ENCODE measurements at places on chromosomes 5 and 9.

- DNase-seq, result no peak
Measured at GRCh38 chr5:51395666-51396356, 12.6 kb downstream of the ISL1 start.

GRCh38 chr9:23220957-23221356, 605.1 kb downstream of the ELAVL2 start:
- DNase-seq, result no peak

DNA sequence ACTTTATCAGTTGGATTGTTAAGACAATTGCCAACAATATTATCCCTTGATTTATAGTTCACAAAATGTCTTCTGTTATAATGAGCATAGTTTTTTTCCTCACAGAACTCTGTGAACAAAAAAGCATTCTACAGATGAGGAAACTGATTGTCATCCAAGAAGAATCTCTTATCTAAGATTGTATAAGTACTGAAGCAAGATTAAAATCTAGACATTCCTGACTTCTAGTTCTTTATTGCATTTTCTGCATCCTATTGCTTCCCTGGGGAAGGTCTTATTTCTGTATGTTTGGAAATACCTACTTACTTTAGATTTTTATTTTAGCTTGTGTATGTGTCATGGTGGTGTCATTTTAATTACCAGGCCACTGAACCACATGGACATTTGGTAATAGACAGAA, 884.9 kb upstream of the WWC1 start:
- no peak for DNase-seq

DNA sequence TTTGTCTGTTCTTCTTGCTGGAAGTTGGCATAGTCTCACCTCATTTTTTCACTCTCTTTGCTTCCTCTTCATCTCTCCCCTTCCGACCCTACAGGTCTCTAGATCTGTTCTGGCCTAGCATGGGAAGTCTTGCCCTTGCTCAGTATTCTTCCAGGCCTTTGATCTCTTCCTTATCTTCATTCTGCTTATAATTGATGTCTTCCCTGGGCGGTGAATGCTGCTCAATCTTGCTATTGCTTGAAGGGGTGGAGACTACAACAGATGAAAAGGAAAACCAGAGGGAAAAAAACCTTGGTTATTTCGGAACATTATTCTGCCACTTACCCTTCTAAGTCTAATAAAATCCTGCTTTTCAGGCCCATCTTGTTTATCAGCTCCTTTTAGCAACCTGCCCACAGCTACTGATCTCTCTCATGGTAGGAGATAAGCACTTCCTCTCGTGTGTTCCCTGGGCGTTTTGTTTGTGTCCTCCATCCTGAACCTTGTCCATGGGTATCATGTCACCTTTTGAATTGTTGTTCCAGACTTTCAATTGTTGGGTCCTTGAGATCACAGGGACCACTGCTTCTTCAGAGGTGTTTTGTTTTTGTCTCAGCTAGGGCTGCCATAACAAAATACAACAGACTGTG, 375.6 kb downstream of the ADGRV1 start:
- no peak for DNase-seq

GRCh38 chr9:12770261-12770660, 4.6 kb upstream of the LURAP1L start:
- DNase-seq, result no peak

GRCh38 chr5:155430192-155430591, 416.6 kb downstream of the KIF4B start:
- DNase-seq, result no peak

DNA sequence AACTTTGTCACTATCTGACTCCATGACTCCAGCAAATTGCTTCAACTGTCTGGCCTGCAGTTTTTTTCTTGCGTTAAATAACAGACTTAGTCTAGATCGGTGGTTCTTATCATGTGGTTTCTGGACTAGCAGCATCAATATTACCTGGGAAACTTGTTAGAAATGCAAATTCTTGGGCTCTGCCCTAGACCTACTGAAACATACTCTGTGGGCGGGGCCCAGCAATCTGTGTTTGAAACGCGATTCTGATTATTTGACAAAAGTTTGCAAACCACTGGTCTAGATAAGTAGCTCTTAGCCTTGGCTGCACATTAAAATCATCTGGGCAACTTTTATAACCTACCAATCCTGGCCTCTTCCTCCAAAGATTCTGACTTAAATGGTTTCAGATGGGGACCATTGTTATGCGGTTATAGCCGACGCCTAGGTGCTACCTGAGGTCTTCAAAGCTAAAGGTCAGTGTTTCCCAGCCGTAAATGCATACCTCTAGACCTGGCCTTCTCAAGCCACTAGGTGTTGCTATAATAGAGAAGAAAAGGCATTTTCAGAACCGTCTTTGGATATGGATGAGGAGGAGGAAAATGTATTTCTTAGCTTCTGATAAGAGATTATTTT, 74.0 kb downstream of the C9orf85 start:
- DNase-seq, result no peak

Data from NCI-H187 (cell line).